GM12878 (cell line): ENCODE measurements at places on chromosomes 6 and 20. TPM values are rescaled to one million over a fixed set of nuclear protein-coding genes. Genes with fewer than 3 reads are reported as not detected.

CPNE5 gene
- 38.4 and 39.1 TPM in 2 replicates for total RNA-seq

CFB gene
- 0.44 and 0.72 TPM in 2 replicates for total RNA-seq

POU3F2 gene
- total RNA-seq: not detected in 2 replicates

TRIM40 gene
- not detected in 2 replicates for total RNA-seq

PET117 gene
- 11.3 and 12.5 TPM in 2 replicates for total RNA-seq

SPDEF gene
- total RNA-seq: not detected in 2 replicates

TP53TG5 gene
- not detected in 2 replicates for total RNA-seq
